ENCODE measurements at places on chromosomes 11 and 22. TPM values are rescaled to one million over a fixed set of nuclear protein-coding genes. Genes with fewer than 3 reads are reported as not detected.

Gene NXPE1
- not detected for total RNA-seq

Gene OR4D9
- not detected for total RNA-seq

Gene GRM5
- total RNA-seq = 141 TPM

Gene INS
- not detected for total RNA-seq

Gene OR51E1
- 0.25 TPM for total RNA-seq

Gene MMP8
- total RNA-seq = 0.25 TPM

Gene XKR3
- not detected for total RNA-seq

Gene APOBEC3C
- 0.49 TPM for total RNA-seq

Gene RAB3IL1
- 3.7 TPM for total RNA-seq

Gene SPI1
- total RNA-seq = 1.7 TPM

Gene MS4A14
- total RNA-seq = not detected

Gene BAIAP2L2
- total RNA-seq = 0.25 TPM

Gene GSTT2B
- total RNA-seq = 0.74 TPM

Gene NAV2
- 22.9 TPM for total RNA-seq

Gene MMP1
- not detected for total RNA-seq

Gene SLC22A6
- total RNA-seq = 5.7 TPM

Gene CCDC73
- total RNA-seq = under 0.01 TPM

Gene LARGE2
- 0.25 TPM for total RNA-seq

Measured in temporal lobe (tissue), 4 donors.